ENCODE measurements at places on chromosomes 16 and 17. TPM values are rescaled to one million over a fixed set of nuclear protein-coding genes. Genes with fewer than 3 reads are reported as not detected.

DNA sequence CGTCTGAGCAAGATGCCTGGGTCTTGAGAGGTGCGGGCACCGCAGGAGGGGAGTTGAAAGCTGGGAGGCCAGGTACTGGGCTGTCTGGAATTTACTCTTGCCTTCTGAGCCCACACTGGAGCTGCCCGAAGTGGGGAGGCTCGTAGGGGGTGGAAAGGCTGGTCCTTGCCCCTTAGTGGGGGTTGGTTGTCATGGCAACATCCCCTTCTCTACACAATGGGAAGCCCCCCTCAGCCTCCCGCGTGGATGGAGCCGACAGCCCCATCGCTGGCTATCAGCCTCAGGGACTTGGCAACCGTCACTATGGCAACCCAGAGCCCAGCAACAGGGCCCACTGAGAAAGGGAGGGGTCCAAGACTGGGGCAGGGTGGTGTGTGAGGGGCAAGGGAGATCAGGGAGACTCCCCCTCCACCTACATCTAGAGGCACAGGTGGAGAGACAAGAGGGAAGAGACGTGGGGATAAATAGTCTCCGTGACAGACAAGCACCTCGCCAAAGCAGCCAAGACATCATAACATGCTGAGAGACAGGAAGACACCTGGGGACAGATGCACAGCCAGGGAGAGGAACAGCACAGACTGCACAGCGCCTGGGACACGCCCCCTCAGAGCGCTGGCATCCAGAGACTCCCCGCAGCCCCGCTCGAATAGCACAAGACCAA, 5.3 kb upstream of the DNAH2 start:
- no peak for DNase-seq

GRCh38 chr16:54489225-54490111, 202.9 kb upstream of the IRX3 start:
- no peak for DNase-seq

JMJD8 gene
- 67.2 TPM for total RNA-seq

GRCh38 chr16:84739349-84740124, 39.7 kb downstream of the USP10 start:
- no peak for DNase-seq

DNA sequence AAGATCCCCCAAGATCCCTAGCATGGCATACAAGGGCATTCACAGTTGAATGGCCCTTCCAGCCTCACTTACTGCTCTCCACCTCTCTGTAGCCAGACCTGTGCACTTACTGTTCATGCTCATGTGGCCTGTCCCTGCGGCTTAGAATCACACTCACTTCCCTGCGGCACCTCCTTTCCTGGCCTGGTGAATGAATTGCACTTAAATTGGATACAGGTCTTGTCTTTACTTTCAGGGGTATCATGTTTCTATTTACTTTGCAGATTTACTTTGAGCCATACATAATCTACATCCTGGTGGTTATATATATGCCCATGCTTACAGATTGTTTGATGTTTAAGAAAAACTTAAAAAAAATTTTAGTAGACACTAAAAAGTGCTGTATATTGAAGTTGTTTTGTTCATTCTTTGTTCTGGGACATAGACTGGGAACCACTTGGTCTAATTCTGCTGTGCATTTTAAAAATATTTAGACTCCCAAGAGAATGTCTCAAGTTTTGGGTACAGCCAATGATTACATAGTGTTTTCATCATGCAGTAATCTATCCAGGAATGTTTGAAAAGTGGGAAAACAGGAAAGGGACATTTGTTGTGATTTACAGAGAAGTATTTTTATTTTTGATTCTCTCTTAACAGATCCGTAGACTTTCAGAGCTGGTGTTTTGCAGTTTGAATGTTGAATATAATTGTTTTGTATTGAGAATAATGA, 63.9 kb downstream of the NUP88 start:
- no peak for DNase-seq
